ENCODE measurements at places on chromosomes 13 and 19. TPM values are rescaled to one million over a fixed set of nuclear protein-coding genes. Genes with fewer than 3 reads are reported as not detected.

- DNase-seq = no peak
These were observed 7.7 kb upstream of the LRG1 start for GRCh38 chr19:4547303-4548237.

- no peak for DNase-seq
These were observed 46.3 kb downstream of the MTMR6 start for GRCh38 chr13:25241007-25241406.

- DNase-seq = no peak
These were observed 5.3 kb downstream of the POLR2E start for GRCh38 chr19:1089891-1090290.

GRCh38 chr19:3868770-3869456, at the start of gene ZFR2:
TSS of gene ZFR2 (minus strand) at chr19:3869038. CDS start at chr19:3869017, 21 bp downstream.
- DNase-seq = no peak

GRCh38 chr13:53144826-53145225, 116.2 kb downstream of the OLFM4 start:
- no peak for DNase-seq

The ZNF667 gene
- 5.3 TPM for total RNA-seq

The PINLYP gene
- 1.6 TPM for total RNA-seq

The HNRNPA1L2 gene
- 2.2 TPM for total RNA-seq

The AKAP8L gene
- total RNA-seq = 78.2 TPM

The CBY2 gene
- not detected for total RNA-seq

The UBL5 gene
- total RNA-seq = 677 TPM

Measured in right atrium auricular region (tissue), 2 donors.